ENCODE measurements at places on chromosomes 3 and 15.

DNA sequence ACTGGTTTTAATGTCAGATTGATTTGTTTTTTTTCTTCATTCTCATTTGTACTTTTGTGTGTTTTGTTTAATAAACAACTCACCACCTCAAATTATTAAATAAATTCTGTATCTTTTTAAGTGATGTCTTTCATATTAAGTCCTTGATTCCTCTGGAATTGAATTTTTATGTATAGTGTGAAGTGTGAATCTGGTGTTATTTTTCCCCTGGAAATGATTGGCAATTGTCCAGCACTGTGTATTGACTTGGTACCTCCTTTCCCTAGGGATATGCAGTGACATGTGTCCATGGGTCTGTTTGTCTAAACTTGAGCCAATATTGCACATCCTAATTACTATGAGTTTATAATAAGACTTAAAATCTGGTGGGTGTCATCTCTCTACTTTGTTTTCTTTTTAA lies 2.1 kb downstream of the RNU5B-1 start:
- no peak for DNase-seq

GRCh38 chr3:179181993-179182551 lies 33.9 kb downstream of the PIK3CA start:
- no peak for DNase-seq

DNA sequence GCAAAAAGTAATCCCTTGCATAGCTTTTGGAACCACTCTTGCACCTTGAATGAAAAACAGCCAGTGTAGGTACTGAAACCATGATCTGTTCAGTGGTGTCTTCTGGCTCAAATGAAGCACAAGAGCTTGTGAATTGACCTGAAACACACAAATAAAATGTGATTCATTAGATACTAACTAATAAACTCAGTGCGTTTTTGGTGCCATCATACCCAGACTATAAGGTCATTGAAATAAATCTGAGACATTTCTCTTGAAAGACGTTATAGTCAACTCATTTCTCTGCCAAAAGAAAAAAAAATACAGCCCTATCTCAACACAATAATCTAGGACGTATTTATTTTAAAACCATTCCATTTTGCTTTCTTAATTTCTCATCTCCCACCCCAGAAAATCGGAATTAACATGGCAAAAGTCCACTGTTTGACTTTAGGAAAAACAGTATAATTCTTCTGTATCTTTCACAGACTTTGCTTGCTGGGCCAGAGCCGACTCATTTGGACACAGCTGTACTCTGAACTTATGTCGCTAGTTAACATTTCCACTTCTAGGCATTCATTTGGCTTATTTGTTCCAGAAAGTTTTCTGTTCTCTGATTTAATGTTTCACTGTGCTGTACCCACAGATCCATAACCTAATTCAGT lies 284.9 kb upstream of the TBL1XR1 start:
- DNase-seq = no peak

GRCh38 chr3:162743091-162743490 lies 1246.5 kb downstream of the OTOL1 start:
- DNase-seq = no peak

Measured in right renal pelvis (tissue), 4 donors.